Thoracic aorta (tissue), 2 donors: ENCODE measurements at places on chromosomes 7 and 10. TPM values are rescaled to one million over a fixed set of nuclear protein-coding genes. Genes with fewer than 3 reads are reported as not detected.

The GPR22 gene
- not detected for total RNA-seq

GRCh38 chr10:84665883-84666463 is 337.6 kb downstream of the CCSER2 start:
- no peak for DNase-seq
- H3K4me3 ChIP-seq = no peak overlapping the region
- H3K36me3 ChIP-seq = no peaks in the 10 kb centered on the region
- no peaks in the 10 kb centered on the region for H3K4me1 ChIP-seq
- H3K27ac ChIP-seq = no peak overlapping the region
- H3K27me3 ChIP-seq = no peaks in the 10 kb centered on the region

GRCh38 chr10:61189912-61190311 is 245.9 kb upstream of the RHOBTB1 start:
- no peak overlapping the region for H3K27ac ChIP-seq
- H3K4me3 ChIP-seq = no peak overlapping the region
- H3K27me3 ChIP-seq = no peaks in the 10 kb centered on the region
- H3K36me3 ChIP-seq = no peaks in the 10 kb centered on the region
- DNase-seq = no peak

DNA sequence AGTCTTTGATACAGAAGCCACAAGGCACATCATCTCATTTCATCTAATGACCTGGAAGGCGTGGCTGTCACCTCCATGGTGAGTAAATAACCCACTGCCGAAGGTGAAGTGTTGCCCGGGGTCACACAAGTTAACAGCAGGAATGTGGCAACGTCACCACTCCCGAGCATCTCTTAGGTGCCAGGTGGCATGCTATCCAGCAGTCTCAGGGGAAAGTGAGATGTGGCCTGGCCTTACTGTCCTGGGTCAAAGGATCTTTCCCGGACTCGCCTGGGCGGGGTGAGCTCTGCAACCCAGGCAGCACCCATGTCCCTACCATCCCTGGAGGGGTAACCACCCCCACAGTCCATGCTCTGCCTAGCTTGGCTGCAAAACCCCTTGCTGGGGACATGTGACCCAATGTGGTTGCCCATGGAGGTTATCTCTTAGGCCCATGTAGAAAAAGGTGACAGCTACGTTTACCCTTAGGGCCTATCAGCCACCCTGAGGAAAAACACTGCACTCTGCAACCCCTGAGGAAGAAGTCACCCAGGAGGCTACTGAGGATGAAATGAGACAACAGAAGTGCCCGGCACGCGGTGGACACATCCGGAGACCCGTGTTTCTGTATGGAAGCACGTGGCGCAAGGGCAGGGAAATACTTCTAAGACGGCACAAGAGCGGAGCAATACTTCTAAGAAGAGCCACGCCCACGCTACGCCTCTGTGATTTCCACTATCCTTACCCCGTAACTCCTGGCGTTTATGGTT is 52.0 kb downstream of the BAIAP2L1 start:
- no peaks in the 10 kb centered on the region for H3K4me1 ChIP-seq
- H3K4me3 ChIP-seq = no peak overlapping the region
- H3K27ac ChIP-seq = no peak overlapping the region
- no peaks in the 10 kb centered on the region for H3K36me3 ChIP-seq
- DNase-seq = no peak
- no peaks in the 10 kb centered on the region for H3K27me3 ChIP-seq

The FAM25C gene
- total RNA-seq = not detected

DNA sequence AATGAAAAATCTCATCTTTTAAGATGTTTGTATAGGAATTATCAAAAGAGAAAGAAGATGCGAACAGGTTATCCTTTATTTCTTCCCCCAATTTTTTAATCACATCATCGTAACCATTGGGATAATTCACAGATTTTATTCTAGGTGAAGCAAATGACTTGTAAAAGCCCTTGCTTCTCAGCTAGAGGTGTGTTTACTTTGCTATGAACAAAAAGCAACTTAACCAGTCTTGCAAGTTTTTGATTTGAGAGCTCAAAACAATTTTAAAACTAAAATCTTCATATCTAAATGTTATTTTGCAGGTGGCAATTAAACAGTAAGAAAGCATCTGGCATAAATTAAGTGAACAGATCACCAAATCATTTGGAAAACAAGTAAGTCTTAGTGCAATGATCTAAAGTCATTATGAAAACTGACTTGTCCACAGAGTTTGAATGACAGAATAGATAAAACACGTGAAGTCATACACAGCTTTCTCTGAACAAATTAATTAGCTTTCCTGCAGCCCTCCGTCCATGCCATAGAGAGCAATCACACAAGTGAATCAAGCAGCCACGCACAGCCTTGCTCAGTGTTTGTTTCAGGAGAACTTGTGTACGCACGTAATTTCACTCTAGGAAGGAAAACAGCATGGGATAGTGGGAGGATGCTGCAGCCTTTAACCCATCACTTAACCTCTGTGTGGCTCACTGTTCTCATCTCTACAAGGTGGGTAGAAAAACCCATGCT is 85.0 kb upstream of the ZNF800 start:
- no peak overlapping the region for H3K4me3 ChIP-seq
- H3K27ac ChIP-seq = no peak overlapping the region
- no peaks in the 10 kb centered on the region for H3K36me3 ChIP-seq
- no peaks in the 10 kb centered on the region for H3K27me3 ChIP-seq
- no peak for DNase-seq
- no peaks in the 10 kb centered on the region for H3K4me1 ChIP-seq

- H3K4me3 ChIP-seq = no peak overlapping the region
- no peaks in the 10 kb centered on the region for H3K36me3 ChIP-seq
- no peaks in the 10 kb centered on the region for H3K27me3 ChIP-seq
- no peak overlapping the region for H3K27ac ChIP-seq
Measured at GRCh38 chr10:104617831-104618230, 23.3 kb upstream of the SORCS3 start.

DNA sequence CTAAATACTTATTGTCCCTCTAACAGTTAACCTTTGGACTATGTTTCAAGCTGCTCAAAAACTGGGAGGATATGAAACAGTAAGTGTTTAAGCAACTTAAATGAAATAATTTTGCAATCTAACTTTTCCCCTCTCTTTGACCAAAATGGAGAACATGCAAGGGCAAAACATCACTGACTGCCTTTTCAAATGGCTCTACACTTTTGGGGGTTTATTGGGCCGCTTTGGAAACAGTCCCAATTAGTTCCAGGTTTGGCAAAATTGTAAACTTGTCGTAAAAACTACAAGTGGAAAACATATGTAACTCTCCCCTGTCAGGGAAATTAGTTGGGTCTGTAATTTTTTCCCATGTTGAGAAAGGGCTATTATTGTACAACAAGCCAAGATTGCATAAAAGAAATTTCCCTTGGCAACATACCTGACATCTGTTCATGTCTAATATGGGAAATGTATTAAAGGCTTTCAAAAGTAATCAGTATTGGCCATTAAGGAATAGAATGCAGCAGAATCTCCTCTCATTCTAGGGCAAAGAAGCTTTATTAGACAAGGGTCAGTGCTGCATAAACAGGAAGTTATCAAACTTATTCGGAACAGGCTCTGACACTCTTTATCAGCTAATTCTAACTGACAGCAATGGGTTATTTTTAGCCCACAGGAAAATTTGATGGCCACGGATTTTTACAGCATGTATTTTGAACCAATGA is 157.9 kb downstream of the ARID5B start:
- H3K36me3 ChIP-seq = peaks cover 9% of the 10 kb centered on the region
- H3K27me3 ChIP-seq = no peaks in the 10 kb centered on the region
- peaks cover 87% of the 10 kb centered on the region for H3K4me1 ChIP-seq
- peak overlapping the region; percentile 74 for H3K27ac ChIP-seq

DNA sequence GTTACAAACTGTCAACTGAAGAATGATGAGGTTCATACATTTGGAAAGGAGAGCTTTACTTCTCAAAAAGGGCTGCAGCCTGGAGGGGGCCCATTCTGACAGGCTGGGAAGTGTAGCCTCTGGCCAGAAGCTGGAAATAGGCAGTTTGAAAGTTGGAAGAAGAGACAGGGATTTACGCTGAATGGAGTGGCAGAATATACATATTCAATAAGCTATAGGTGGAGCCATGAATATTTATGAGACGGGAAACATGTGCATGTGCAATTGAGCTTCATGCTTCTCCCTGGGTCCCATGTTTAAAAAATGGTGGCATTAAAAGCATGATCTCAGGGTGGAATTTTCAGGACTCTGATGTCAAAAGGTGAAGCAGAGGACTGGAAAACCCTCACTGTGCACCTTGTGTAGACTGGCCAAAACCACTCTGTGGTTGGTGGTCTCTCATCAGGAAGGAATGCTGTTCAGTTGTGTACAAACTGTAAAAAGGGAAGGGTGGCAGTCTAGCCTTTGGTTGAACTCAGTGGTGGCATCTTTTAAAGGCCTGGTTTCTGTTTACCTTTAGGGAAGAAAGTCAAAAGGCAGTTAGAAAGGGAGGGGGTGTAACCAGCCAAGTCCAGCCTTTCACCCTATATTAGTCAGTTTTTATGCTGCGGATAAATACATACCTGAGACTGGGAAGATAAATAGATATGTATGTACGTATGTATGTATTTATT is 7.2 kb upstream of the ACTR3B start:
- H3K4me3 ChIP-seq = no peak overlapping the region
- H3K4me1 ChIP-seq = no peaks in the 10 kb centered on the region
- no peaks in the 10 kb centered on the region for H3K36me3 ChIP-seq
- H3K27me3 ChIP-seq = no peaks in the 10 kb centered on the region

DNA sequence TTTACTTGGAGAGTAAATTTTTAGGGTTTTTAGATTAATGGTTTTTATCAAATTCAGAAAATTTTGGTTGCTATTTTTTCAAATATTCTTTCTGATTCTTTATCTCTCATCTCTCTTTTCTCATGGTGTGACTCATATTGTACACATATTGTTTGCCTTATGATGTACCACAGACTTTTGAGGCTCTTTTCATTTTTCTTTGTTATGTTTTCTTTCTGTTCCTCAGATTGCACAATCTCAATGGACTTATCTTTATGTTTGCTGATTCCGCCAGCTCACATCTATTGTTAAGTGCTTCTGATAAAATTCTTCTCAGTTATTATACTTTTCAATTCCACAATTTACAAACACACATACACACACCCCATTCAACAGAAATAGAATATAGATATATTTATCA is 168.2 kb upstream of the IGFBP3 start:
- no peak for DNase-seq
- H3K4me1 ChIP-seq = no peaks in the 10 kb centered on the region
- no peaks in the 10 kb centered on the region for H3K36me3 ChIP-seq
- no peaks in the 10 kb centered on the region for H3K27me3 ChIP-seq
- no peak overlapping the region for H3K4me3 ChIP-seq

GRCh38 chr7:124201768-124202349 is 169.0 kb upstream of the TMEM229A start:
- H3K36me3 ChIP-seq = no peaks in the 10 kb centered on the region
- no peak for DNase-seq
- H3K27me3 ChIP-seq = no peaks in the 10 kb centered on the region
- H3K4me3 ChIP-seq = no peak overlapping the region
- H3K27ac ChIP-seq = no peak overlapping the region
- no peaks in the 10 kb centered on the region for H3K4me1 ChIP-seq

GRCh38 chr7:5419539-5420066 is 4.0 kb downstream of the TNRC18 start:
- peak overlapping the region; percentile 98 for H3K27ac ChIP-seq
- H3K27me3 ChIP-seq = no peaks in the 10 kb centered on the region
- peak overlapping the region; percentile 99 for H3K4me3 ChIP-seq
- H3K36me3 ChIP-seq = peaks cover 7% of the 10 kb centered on the region

GRCh38 chr10:101575580-101576210 is 12.4 kb downstream of the POLL start:
- no peak overlapping the region for H3K4me3 ChIP-seq
- no peaks in the 10 kb centered on the region for H3K27me3 ChIP-seq
- H3K36me3 ChIP-seq = peaks cover 7% of the 10 kb centered on the region
- DNase-seq = no peak
- H3K27ac ChIP-seq = no peak overlapping the region
- H3K4me1 ChIP-seq = peaks cover 4% of the 10 kb centered on the region

DNA sequence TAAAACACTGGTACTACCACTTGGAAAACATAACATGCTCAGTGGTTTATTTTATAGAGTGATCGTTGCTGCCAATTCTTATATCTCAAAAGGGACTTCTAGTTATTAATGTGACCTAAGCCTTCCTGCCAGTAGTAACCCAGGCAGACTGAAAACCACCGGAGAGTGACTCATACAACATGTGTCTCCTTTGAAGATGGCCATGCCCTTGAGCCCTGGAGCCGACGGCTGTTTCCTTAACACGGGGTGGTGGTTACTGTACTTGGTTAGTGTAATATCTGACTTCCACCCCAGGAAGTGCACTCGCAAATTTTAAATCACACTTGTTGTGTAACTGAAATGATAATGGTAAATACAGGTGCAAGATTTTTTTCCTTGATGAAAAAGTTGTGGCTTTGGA is 30.5 kb downstream of the JAKMIP3 start:
- H3K27me3 ChIP-seq = no peaks in the 10 kb centered on the region
- no peaks in the 10 kb centered on the region for H3K36me3 ChIP-seq
- no peaks in the 10 kb centered on the region for H3K4me1 ChIP-seq
- DNase-seq = no peak
- no peak overlapping the region for H3K4me3 ChIP-seq
- H3K27ac ChIP-seq = no peak overlapping the region

The TMEM213 gene
- not detected for total RNA-seq

The AMPH gene
- 5.9 TPM for total RNA-seq

The OR9A2 gene
- total RNA-seq = not detected

The HGF gene
- 12.6 TPM for total RNA-seq

DNA sequence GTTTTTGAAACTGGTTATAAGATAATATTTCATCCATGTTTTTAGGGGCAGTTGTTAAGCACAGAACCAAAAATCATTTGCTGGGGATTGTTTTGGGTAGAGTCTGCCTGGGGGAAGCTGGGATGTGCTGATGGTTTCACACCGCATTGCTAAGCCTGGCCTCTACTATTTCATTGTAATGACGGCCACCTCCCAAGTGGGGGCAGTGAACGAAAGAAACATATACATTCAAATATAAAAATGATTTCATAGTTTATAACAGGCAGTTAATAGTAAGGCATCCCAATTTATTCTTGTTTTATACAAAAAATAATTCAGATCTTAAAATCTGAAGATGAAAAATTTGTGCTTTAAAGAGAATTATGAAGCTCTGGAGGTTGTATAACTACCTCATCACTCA is 750.8 kb downstream of the REEP3 start:
- no peak overlapping the region for H3K27ac ChIP-seq
- no peak overlapping the region for H3K4me3 ChIP-seq
- no peak for DNase-seq
- H3K36me3 ChIP-seq = no peaks in the 10 kb centered on the region

The GPR26 gene
- total RNA-seq = not detected

The ZNRF2 gene
- 20.2 TPM for total RNA-seq

The PRKCQ gene
- 0.41 TPM for total RNA-seq

DNA sequence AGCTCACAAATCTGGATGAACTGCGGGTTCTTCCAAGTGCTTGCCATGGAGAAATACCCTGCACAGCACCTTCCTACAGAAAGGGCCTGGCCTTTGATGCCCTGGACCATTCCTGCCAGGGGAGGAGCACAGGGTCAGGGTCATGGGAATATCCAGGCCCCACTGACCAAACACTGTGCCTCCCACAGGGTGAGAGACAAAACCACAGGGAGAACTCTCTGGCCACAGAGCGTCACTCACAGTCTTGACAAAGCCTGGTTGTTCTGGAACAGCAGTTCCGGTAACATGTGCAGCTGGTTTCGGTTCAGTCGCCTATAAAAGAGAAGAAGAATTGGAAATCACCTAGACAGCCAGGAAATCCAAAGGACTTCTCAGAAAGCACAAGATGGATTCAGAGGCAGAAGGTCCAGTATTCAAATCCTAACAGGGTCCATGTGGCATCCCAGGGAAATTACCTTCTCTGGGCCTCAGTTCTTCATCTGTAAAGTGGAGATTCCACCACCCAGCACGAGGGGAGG is 28.1 kb downstream of the SLIT1 start:
- DNase-seq = no peak
- H3K4me3 ChIP-seq = no peak overlapping the region
- H3K36me3 ChIP-seq = no peaks in the 10 kb centered on the region

The PHTF2 gene
- 39.4 TPM for total RNA-seq

The SCD gene
- 16.7 TPM for total RNA-seq

The VAX1 gene
- total RNA-seq = not detected
